Activated CD8-positive, alpha-beta memory T cell treated with anti-CD3 and anti-CD28 coated beads, Interleukin-2, amount 10 ng/mL, durations not matched to agents 7 days and 5 days (primary cell): ENCODE measurements at places on chromosomes 1 and 21. TPM values are rescaled to one million over a fixed set of nuclear protein-coding genes. Genes with fewer than 3 reads are reported as not detected.

TRAF3IP3 gene
- 406 TPM for total RNA-seq

RBP7 gene
- total RNA-seq = not detected

FCRL1 gene
- not detected for total RNA-seq

ZNF648 gene
- total RNA-seq = not detected

KCNJ15 gene
- total RNA-seq = not detected

DNA sequence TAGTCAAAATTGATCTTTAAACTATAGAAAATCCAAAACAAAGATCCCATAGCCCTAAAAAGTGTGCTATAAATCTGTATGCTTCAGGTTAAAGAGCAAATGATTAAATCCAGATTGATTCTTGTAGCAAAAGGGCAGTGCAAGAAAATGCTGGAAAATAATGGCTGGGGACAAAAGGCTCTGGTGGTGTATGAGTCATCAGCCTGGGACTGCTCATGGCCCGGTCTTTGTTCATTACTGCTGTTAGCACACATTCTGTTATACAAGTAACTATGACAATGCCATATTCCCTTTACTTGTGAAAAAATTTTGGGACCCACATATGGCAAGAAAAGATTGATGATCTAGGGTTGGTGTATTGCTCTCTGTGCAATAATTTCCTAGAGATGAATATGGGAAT, 89.1 kb downstream of the RWDD3 start:
- H3K4me3 ChIP-seq = no peak overlapping the region
- no peak for DNase-seq
- no peaks in the 10 kb centered on the region for H3K36me3 ChIP-seq
- peaks cover 7% of the 10 kb centered on the region for H3K27me3 ChIP-seq
- no peak overlapping the region for H3K27ac ChIP-seq

- H3K27me3 ChIP-seq = peaks cover 7% of the 10 kb centered on the region
- H3K4me1 ChIP-seq = no peaks in the 10 kb centered on the region
- H3K4me3 ChIP-seq = no peak overlapping the region
These were observed 48.5 kb downstream of the GNG4 start for GRCh38 chr1:235601104-235601503.

DNA sequence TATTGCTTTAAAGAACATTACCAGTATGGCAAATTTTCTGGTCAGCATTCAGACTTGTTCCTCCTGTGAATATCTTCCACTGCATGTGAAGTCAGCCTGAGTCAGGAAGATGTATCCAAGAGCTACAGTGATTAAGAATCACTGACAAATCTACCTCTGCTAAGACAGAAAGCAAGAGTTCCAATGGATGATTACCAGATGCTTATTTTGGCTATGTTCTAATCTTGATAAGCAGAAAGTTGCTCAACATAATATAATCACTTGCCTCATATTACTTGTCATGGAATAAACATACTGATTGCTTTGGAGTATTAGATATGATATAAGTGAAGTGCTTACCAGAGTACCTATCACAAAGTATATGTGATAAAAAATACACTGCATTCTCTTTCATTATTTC, 738.1 kb downstream of the ADGRL2 start:
- H3K4me3 ChIP-seq = no peak overlapping the region
- H3K27me3 ChIP-seq = no peaks in the 10 kb centered on the region
- no peaks in the 10 kb centered on the region for H3K36me3 ChIP-seq
- DNase-seq = no peak
- no peak overlapping the region for H3K27ac ChIP-seq
- no peaks in the 10 kb centered on the region for H3K4me1 ChIP-seq

GRCh38 chr1:159250638-159251216, 46.1 kb downstream of the ACKR1 start:
- peaks cover 3% of the 10 kb centered on the region for H3K27me3 ChIP-seq
- no peak overlapping the region for H3K4me3 ChIP-seq
- no peaks in the 10 kb centered on the region for H3K36me3 ChIP-seq
- DNase-seq = no peak
- no peaks in the 10 kb centered on the region for H3K4me1 ChIP-seq
- no peak overlapping the region for H3K27ac ChIP-seq

- no peaks in the 10 kb centered on the region for H3K4me1 ChIP-seq
- H3K27ac ChIP-seq = no peak overlapping the region
- peaks cover 9% of the 10 kb centered on the region for H3K27me3 ChIP-seq
- H3K36me3 ChIP-seq = no peaks in the 10 kb centered on the region
These were observed 103.4 kb downstream of the PAX7 start for GRCh38 chr1:18734001-18734400.

DNA sequence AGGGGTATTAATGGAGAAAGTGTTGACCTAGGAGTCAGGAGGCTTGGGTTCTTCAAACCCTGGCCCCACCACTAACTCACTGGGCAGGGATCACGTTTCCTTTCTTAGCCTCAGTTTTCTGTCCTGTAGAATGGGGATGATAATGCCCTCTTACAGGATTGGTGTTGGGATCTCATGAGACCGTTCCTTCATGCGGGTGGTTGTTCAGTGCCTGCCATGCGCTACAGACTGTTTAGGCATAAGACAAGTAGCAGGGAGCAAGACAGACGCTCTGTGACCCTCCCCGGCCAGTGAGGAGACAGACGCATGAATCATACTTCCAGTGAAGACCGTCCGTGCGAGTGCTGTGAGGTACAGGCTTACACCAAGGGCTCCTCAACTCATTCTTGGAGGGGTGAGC, 81.7 kb downstream of the MAN1C1 start:
- no peaks in the 10 kb centered on the region for H3K36me3 ChIP-seq
- H3K4me3 ChIP-seq = no peak overlapping the region
- peaks cover 14% of the 10 kb centered on the region for H3K4me1 ChIP-seq
- H3K27me3 ChIP-seq = peaks cover 55% of the 10 kb centered on the region
- no peak for DNase-seq

GRCh38 chr1:59151387-59151761, 145.5 kb upstream of the FGGY start:
- no peaks in the 10 kb centered on the region for H3K36me3 ChIP-seq
- DNase-seq = no peak
- no peaks in the 10 kb centered on the region for H3K27me3 ChIP-seq
- H3K4me1 ChIP-seq = peaks cover 22% of the 10 kb centered on the region
- H3K4me3 ChIP-seq = no peak overlapping the region
- H3K27ac ChIP-seq = no peak overlapping the region

DNA sequence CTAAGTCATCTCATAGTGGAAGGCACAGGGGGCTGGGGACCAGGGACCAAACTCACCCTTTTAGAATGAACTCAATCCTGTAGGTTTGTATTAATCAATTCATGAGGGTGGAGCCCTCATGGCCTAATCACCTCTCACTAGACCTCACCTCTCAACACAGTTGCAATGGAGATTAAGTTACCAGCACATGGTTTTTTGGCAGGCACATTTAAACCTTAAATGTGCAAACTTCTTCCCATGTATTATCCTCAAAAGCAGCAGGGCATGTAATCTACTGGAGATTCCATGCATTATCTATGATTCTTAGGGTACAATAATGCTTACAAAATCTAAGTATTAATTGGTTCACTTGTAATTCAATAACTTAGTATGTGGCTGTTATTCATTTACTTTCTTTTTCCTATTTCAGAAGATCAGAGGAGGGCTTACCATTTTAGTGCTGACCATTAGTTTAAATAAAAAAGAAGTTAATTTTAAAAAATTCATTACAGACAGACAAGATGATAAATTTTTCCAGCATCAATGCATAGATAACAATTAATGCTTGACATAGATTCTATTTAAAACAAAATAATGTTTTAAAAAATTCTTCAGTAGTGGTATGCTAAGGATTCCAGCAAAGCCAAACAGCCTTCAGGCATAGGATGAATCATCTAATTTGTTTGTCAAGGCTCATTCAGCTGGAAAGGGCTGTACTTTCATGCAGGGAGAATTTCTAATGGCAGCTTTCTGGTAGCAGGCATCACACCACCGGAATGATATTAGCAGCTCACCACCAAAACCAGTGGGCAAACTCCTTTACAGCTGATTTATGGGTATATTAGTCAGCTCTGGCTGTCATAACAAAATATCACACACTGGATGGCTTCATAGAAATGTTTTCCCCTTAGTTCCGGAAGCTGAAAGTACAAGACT, 124.6 kb upstream of the ZNF648 start:
- no peak for DNase-seq
- H3K4me1 ChIP-seq = peaks cover 13% of the 10 kb centered on the region
- H3K27me3 ChIP-seq = peaks cover 39% of the 10 kb centered on the region
- no peak overlapping the region for H3K4me3 ChIP-seq
- no peaks in the 10 kb centered on the region for H3K36me3 ChIP-seq

- H3K27me3 ChIP-seq = peaks cover 5% of the 10 kb centered on the region
- peaks cover 12% of the 10 kb centered on the region for H3K4me1 ChIP-seq
- no peak overlapping the region for H3K27ac ChIP-seq
- no peaks in the 10 kb centered on the region for H3K36me3 ChIP-seq
- H3K4me3 ChIP-seq = no peak overlapping the region
These were observed 660 bp downstream of the CD1C start for GRCh38 chr1:158290321-158290844.

DNA sequence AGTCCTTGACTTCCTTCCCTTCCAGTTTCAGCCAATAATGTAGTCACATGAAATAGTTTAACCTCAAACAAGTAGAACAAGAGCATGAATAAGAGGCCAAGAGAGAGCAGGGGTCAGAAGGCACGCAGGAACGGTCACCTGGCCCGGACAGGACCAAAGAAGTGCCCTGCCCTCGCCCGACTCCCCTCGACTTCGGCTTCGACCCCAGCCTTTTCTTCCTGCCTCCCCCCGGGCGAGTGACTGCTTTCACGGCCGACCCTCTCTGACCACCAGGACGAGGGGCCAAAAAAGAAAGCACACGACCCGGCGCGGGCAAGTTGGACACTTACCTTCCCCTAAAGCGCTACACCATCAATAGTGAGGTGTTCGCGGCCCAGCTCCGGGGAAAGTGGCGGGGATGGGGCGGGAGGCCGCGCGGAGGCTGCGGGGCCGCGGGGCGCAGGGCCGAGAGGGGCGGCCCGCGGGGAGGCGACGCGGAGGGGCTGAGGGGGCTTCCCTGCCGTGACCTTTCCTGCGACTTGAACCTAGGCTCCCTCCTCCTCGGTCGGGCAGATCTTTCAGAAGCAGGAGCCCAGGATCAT, 519 bp downstream of the RERE start:
- peak overlapping the region; percentile 91 for H3K4me3 ChIP-seq
- H3K4me1 ChIP-seq = peaks cover 44% of the 10 kb centered on the region
- peaks cover 2% of the 10 kb centered on the region for H3K36me3 ChIP-seq
- H3K27me3 ChIP-seq = peaks cover 11% of the 10 kb centered on the region

- H3K4me3 ChIP-seq = no peak overlapping the region
- peaks cover 33% of the 10 kb centered on the region for H3K27me3 ChIP-seq
- H3K27ac ChIP-seq = no peak overlapping the region
- H3K4me1 ChIP-seq = no peaks in the 10 kb centered on the region
These were observed 90.6 kb upstream of the ZNF678 start for GRCh38 chr1:227472772-227473171.
